ENCODE measurements at places on chromosomes 16 and 17. TPM values are rescaled to one million over a fixed set of nuclear protein-coding genes. Genes with fewer than 3 reads are reported as not detected.

Gene WSCD1
- total RNA-seq = 9.5 TPM

- H3K27me3 ChIP-seq = peaks cover 19% of the 10 kb centered on the region
- H3K4me1 ChIP-seq = no peaks in the 10 kb centered on the region
- no peak overlapping the region for H3K4me3 ChIP-seq
- no peak overlapping the region for H3K27ac ChIP-seq
These were observed 16.2 kb downstream of the MPO start for GRCh38 chr17:58264407-58265103.

GRCh38 chr16:83972256-83973008 lies 4.4 kb downstream of the NECAB2 start:
- H3K27me3 ChIP-seq = no peaks in the 10 kb centered on the region
- H3K4me1 ChIP-seq = no peaks in the 10 kb centered on the region
- no peaks in the 10 kb centered on the region for H3K36me3 ChIP-seq
- H3K27ac ChIP-seq = no peak overlapping the region
- H3K4me3 ChIP-seq = no peak overlapping the region

GRCh38 chr16:81803332-81803731 lies 24.2 kb downstream of the PLCG2 start:
- no peaks in the 10 kb centered on the region for H3K27me3 ChIP-seq
- H3K36me3 ChIP-seq = no peaks in the 10 kb centered on the region
- no peak for DNase-seq
- no peaks in the 10 kb centered on the region for H3K4me1 ChIP-seq

Gene AATK
- 10.0 TPM for total RNA-seq

GRCh38 chr17:81966343-81967243 lies 5.6 kb upstream of the NOTUM start:
- no peak overlapping the region for H3K4me3 ChIP-seq
- H3K4me1 ChIP-seq = peaks cover 15% of the 10 kb centered on the region
- peaks cover 38% of the 10 kb centered on the region for H3K27me3 ChIP-seq
- H3K36me3 ChIP-seq = no peaks in the 10 kb centered on the region
- no peak overlapping the region for H3K27ac ChIP-seq

- H3K4me3 ChIP-seq = no peak overlapping the region
- peaks cover 31% of the 10 kb centered on the region for H3K36me3 ChIP-seq
- no peaks in the 10 kb centered on the region for H3K4me1 ChIP-seq
- no peak overlapping the region for H3K27ac ChIP-seq
- DNase-seq = no peak
These were observed 37.3 kb upstream of the ANKFY1 start for GRCh38 chr17:4301066-4301465.

Gene ORMDL3
- total RNA-seq = 92.3 TPM

DNA sequence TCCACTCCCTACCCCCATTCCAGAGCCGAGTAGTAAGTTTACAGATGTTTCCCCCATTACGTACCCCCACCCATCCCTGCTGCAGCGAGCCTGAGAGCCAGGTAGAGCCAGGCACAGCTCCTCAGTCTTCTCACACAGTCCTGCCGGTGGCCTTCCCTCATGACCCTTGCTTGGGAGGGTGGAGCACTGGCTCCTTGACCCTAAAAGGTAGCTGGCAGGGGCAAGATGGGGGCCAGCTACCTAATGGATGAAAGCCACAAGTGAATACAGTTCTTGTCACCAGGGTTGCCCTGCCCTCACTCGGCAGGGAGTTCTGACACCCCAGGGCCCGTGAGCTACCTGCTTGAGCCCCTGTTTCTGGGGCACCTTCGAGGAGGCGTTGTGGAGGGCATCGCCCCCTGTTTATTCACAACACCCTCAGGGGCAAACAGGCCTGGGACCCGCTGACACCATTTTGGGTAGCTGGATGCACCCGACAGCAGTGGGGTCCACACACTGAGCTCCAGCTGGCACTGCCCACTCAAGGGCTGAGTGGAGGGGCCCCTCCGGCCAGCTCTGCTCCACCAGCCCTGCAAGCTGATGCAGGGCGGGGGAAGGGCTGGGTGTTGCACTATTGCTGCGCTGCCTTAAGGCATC lies 22.2 kb downstream of the ADAM11 start:
- no peaks in the 10 kb centered on the region for H3K36me3 ChIP-seq
- no peaks in the 10 kb centered on the region for H3K27me3 ChIP-seq
- peak overlapping the region; percentile 87 for H3K27ac ChIP-seq
- peaks cover 4% of the 10 kb centered on the region for H3K4me1 ChIP-seq
- H3K4me3 ChIP-seq = no peak overlapping the region

DNA sequence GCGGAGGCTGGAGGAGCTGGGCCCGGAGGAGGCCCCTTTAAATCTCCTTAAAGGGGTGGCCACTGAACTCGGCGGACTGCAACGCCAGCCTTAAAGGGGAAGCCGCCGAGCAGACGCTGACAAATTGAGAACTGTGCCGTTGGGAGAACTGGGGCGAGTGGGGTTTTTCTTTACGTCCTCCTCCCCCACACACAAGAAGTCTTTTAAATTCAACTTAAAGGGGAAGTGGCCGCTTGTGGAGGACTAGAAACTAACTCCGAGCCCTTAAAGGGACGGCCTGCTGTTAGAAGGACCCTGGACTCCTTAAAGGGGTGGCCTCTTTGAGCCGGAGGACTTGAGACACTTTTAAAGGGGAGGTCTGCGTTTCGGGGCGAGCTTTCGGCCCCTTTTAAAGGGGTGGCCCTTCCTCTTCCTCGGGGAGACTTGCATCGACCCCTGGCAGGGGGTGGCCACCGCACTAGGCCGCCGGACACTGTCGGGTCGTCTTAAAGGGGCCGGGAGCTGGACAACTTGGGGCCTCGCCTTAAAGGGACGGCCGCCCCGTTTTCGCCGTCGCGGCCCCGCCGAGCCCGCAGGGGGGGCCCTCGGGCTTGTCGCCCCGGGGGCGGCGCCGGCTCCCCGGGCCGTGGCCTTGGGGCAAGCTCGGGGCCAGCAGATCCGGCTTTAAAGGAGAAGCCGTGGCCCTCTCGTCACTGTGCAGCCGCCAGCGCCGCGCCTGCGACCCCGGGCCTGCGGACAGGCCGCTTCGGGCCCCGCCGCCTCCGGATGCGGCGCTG lies 688 bp downstream of the FBRS start:
- H3K4me1 ChIP-seq = peaks cover 49% of the 10 kb centered on the region
- peak overlapping the region; percentile 99 for H3K27ac ChIP-seq
- peaks cover 65% of the 10 kb centered on the region for H3K36me3 ChIP-seq

Data from heart left ventricle (tissue), 16 donors.